Upper lobe of right lung (tissue), 1 donor: ENCODE measurements at places on chromosomes 7 and 10.

GRCh38 chr7:113314594-113314993 lies 196.2 kb upstream of the SMIM30 start:
- no peak for DNase-seq

DNA sequence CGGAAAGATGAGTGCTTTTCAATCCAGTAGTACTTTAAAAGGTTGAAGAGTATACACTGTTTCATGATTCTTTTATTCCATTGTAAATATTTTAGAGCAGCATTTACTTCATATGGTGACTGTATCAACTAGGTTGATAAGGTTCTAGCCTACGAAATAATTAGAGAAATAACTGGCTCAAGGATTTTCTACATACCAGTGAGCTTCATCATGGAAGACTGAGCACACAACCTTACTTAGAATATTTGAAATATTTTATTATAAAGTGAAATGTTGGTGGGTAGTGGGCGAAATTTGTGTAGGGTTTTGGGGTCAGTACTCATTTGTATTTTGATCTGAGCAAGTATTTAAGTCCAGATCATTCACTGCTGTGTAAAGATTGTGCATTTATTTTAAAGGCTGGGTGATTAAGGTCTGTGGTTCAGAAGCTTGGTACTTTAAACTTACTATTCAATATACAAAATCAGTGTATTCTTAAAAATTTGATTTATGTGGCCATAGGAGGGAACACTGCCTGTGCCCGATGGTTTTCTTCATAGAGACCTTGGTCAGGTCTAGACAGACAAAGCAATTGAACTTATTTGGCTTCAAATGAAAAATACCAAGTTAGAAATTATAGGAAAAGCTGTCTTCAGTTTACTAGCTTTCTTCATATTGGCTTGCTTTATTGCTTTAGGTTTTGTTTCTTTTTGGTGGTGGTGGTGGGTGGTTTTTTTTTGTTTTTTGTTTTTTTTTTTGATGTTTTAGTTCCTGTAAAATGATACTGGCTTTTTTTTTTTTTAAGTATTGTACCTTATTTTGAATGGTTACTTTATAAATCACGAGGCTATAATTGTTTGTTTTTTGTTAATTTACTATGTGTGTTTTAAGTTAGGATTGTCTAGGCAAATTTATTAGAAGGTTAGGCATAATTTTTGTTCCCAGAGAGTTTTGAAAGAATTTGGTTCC lies 3.0 kb downstream of the KMT2E start:
- no peak for DNase-seq

GRCh38 chr7:101936223-101936610 lies 118.8 kb downstream of the CUX1 start:
- DNase-seq, result no peak

DNA sequence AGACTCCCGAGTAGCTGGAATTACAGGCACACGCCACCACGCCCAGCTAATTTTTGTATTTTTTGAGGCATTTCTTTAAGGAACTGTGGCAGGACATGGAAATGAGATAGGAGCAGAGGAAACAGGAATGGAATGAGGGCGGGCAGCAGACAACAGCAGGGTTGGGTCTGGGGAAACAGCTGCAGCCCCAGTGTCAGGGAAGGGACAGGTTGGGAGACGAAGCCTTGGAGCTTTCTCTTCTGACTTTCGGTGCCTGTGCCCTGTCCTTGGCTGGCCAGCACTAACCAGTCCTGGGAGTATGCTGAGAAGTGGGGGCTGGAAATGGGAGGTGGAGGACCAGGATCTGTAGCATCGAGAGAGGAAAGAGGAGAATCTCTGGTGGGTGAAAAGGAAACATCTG lies 47.4 kb downstream of the ATOH7 start:
- no peak for DNase-seq

GRCh38 chr7:3065724-3066143 lies 22.1 kb upstream of the CARD11 start:
- DNase-seq, result no peak

DNA sequence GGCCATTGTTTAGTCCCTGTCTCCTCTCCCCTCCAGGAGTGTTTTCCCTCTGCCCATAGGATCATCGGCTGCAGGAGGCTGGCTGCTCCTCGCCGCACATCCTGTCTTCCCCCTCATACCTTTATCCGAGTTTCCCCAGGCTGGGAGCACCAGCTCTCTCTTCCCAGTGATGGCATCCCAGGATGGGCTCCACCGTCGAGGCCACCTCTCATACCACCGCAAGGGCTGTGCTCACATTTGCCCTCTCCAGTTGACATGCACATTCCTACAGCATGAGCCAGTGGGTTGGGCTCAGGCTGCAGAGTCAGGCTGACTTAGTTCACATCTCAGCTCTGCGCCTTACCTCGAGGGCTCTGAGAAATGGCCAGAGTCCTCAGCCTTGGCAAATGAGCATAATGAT lies 12.1 kb downstream of the HKDC1 start:
- no peak for DNase-seq

- no peak for DNase-seq
These were observed 966.8 kb downstream of the LRMDA start for GRCh38 chr10:76398043-76398710.

DNA sequence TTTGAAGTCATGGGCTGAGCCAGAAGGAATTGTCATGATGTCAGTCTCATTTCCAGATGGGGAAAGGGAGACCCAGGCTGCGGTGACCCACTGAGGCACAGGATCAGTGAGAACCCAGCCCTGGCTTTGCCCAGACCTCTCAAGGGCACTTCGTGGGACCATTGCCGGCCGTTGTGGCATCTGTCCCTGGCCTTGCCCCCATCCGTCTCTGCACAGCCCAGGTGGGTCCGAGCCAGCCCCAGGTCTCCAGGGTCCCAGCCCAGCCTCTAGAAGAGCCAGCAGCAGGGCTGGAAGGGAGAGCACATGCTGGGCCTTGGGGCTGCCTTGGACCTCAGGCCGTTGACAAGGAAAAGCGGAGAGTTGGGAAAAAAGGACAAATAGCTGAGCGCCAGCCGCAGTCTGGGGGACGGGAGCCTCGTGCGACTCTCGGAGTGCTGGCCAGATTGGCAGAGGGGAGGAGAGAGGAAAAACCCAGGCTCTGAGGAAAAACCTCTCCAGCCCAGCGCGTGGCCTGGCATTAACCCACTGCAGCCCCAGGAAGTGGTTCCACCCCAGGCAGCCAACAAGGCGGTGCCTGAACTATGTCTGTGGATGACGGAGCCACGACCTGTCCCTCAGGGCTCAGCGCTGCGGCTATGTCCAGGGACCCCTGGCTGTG lies 30.2 kb downstream of the GRIFIN start:
- no peak for DNase-seq

DNA sequence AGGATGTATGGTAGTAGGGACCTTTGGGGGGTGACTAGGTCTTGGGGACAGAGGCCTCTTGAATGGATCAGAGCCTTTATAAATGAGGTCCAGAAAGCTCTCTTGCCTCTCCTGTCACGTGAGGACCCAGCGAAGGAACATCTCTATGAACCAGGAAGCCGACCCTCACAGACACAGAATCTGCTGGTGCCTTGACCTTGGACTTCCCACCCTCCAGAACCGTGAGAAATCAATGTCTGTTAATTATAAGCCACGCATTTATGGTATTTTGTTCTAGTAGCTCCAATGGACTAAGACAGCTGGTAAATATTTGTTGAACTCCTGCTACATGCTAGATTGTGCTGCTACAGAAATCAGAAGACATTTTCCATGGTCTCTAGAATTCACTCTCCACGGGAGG lies 276.9 kb downstream of the SFMBT2 start:
- DNase-seq, result no peak

DNA sequence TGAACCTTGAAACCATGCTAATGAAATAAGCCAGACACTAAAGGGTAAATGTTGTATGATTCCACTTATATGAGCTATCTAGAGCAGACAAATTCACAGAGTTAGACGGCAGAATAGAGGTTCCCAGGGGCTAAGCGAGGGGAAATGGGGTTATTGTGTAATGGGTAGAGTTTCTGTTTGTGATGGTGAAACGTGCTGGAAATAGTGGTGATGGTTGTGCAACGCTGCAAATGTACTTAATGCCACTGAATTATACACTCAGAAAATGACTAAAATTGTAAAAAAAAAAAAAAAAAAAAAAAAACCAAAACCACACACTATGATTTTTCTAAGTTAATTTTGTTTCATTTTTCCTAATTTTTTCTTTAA lies 30.0 kb downstream of the SFXN4 start:
- DNase-seq, result no peak
